Stimulated activated CD8-positive, alpha-beta memory T cell treated with anti-CD3 and anti-CD28 coated beads, Interleukin-4, amount 100 ng/mL, for 48 hours (primary cell): ENCODE measurements at places on chromosomes 3 and 15.
A peak's percentile ranks its signal among the peaks of the same experiment; 100 is the strongest.

DNA sequence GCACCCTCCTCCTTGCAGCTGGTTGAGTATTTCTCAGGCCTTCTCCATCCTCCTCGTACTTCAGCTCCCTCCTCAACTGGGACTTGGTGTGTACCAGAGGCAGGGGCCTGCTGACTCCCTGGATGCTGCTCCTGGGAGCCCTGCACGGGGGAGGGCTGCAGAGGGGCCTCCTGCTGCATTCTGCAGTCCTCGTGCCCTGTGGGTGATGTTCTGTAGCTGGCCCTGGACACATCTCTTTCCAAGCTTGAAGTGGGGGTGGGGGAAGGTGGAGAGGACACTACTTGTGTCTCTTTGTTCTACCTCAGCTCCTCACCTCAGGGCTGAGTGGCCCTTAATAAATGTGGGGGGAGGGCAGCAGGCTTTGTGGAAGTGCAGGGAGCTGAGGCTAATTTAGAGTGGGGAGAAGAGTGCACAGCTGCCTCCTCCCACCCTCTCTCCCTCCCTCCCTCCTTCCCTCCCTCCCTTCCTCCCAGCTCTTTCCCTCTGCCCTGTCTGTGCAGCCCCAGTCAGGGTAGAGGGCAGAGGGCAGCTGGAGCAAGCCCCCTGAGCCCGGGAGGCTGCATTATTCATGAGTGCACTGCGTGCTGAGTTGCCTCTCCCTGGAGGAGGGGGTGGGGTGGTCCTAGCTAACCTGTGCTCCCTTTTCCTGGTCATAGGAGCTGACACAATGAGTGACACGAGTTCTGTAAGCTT lies 3.7 kb upstream of the GRM2 start:
- DNase-seq: no peak

DNA sequence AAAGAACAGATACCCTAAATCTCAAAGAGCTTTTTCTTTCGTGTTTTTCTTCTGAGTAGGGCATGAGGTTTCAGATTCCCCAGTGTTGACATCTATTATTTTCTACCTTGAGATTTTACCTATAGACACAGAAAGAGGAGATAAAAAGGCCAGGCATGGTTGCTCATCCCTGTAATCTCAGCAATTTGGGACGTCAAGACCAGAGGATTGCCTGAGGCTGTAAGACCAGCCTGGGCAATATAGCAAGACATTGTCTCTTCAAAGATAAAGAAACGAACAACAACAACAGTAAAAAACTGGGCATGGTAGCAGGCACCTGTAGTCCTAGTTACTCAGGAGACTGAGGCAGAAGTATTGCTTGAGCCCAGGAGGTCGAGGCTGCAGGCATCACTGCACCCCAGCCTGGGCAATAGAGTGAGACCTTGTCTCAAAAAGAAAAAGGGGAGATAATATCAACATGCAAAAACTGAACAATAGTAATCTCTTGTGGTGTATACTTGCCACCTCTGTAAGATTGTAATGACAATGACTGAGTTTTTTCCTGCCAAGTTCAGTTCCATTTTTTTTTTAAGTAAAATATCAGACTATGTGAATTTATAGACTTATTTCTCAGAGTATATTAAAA lies 71.3 kb downstream of the MBNL1 start:
- DNase-seq: no peak

- no peak for DNase-seq
Measured at GRCh38 chr15:77853008-77853328, 220.3 kb upstream of the LINGO1 start.

DNA sequence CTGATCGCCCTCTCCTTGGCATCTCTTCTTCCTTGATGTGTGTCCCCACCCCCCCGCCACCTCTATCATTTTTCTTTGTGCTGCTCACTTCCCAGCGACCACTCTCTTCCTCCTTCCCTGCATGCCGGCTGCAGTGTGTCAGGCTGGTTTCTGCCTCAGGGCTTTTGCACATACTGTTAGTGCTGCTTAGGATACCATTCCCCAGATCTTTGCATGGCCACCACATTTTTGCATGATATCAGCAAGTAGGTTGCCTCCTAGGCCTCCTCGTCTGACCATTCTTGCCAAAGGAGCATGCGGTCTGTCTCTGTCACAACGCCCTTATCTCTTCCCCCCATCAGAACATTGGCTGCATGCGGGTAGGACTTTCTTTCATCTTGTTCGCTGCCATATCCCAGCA lies 12.5 kb downstream of the FBLN2 start:
- no peak for DNase-seq

DNA sequence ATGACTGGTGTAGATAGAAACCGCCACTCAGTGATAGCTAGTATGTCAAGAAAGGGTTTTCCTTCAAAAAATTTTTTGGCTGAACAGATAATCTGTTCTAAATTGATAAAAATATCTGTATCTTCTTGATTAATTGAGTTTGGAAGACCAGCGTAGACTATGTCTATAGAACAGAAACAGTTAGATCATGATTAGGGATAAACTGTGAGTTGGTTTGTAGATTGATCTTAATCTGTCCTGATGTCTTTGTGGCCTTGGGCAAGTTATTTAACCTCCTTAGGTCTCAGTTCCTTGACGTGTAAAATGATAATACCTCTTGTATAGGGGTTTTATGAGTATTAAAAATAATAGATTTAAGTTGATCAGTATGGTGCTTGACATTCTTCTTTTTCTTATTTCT lies 4.7 kb downstream of the NFKBIZ start:
- no peak for DNase-seq

DNA sequence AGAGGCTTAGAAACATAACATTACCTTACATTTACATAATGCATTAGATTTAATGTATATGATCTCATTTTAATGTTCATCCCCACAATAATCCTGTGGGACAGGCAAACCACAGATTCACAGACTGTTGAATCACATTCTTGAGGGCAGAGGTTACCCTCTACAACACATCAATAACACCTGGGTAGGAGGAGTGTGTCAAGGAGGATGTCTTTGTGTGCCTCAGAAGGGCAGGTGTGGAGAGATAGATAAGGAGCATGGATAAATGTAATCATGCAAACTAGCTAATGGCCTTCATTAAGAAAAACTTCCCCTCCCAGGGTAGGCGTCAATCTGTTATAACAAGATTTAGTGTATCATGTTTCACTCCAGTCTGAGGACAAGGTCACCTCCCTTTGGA lies 12.9 kb upstream of the MB21D2 start:
- DNase-seq: no peak

DNA sequence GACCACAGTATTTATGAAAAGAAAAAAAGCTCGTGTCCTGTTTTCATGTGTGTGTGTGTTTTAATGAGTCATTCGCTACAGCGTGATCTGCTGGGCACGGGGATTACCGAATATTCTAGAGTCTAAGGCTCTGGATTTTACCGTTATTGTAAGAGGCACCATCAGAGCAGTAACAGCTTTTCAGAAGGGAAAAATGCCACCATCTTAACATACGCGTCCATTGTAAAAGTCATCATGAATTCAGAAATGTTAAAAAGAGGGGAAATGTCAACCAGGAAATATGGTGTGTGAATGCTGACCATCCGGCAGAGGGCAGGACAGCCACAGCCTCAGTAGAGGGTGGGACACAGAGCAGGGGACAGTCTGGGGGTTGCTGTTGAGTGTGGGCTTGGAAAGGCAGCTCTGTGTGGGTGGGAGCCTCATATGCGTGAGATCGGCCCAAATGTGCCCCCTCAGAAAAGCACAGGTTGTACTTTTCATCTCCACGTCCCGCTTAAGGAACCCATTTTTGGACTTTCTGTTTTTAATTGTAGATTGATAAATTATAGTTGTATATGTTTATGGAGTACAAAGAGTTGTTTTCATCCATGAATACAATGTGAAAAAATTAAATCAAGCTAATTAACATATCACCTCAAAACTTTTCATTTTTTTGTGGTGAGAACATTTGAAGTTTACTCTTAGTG lies 69.6 kb downstream of the ASB7 start:
- no peak for DNase-seq

GRCh38 chr3:36713904-36714303 lies 50.4 kb downstream of the DCLK3 start:
- no peak for DNase-seq

- DNase-seq: no peak
Measured at GRCh38 chr15:44801364-44801763, 65.0 kb downstream of the TRIM69 start.

DNA sequence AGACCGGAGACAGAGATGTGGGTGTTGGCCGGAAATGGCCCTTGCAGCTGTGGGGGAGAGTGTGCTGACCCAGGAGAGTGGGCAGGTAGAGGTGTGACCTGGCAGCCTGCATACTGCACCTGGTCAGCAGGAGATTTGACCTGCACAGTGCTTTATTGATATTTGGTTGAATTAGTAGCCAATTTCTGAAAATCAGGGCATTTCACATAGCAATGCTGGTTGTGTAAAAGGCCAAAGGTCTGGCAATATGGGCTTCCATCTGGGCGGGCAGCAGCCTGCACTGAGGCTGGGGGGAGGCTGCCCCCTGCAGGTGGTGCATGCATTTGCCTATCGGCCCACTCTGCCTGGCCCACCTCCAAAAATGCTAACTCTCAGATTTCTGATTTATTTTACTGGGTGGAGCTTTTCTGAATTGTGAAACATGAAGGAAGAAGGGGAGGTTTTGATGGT lies 9.4 kb upstream of the MGLL start:
- DNase-seq: peak; percentile 63

- no peak for DNase-seq
Measured at GRCh38 chr3:128783774-128784173, 57.8 kb downstream of the RAB7A start.
